Right cardiac atrium (tissue), 5 donors: ENCODE measurements at places on chromosomes 1 and 21. TPM values are rescaled to one million over a fixed set of nuclear protein-coding genes. Genes with fewer than 3 reads are reported as not detected.

The PCP4L1 gene
- 0.51 TPM for total RNA-seq

The TDRD5 gene
- total RNA-seq = not detected

The CHIT1 gene
- 0.32 TPM for total RNA-seq

The ABCB10 gene
- 12.1 TPM for total RNA-seq

The ARHGAP29 gene
- 30.7 TPM for total RNA-seq

The SPATA17 gene
- total RNA-seq = 0.62 TPM

The TPTE gene
- not detected for total RNA-seq

DNA sequence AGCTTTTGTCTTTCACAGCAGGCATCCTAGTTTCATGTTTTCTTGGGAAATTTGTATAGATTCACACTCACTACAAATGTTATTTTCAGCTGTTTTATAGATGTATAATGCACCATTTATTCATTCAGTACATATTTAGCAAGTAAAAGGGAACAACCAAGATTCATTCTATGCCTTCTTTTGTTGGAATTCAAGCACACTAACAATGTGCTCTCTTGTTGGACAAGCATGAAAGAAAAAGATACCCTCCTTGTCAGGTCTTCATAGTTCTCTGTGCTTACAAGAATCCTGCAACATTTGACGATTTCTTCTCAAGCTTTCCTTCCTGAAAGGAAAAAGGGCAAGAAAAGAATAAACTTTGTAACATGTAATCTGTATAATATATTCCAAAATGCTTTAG, 456.0 kb downstream of the USP25 start:
- no peak for DNase-seq

- no peak for DNase-seq
These were observed 267.4 kb downstream of the KCNH1 start for GRCh38 chr1:210866532-210866931.

- DNase-seq = no peak
These were observed 805.1 kb upstream of the ADAMTS5 start for GRCh38 chr21:27771938-27772483.

DNA sequence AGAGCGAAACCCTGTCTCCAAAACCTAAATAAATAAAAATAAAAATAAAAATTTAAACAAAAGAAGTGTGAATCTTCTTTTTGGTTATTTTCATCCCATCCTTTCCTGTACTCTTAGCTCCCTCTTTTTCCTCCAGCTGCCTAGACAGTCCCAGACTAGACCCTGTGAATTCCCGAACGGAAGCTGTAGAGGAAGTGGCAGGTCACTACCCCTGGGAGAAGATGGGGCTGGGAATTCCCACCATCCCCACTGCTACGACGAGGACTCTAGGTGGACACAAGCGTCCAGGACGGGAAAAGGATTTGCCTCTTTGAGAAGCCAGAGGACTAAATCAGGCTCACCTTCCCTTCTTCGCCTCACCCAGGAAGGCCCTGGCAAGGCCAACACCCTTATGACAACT, 12.6 kb downstream of the RHBDL2 start:
- no peak for DNase-seq

DNA sequence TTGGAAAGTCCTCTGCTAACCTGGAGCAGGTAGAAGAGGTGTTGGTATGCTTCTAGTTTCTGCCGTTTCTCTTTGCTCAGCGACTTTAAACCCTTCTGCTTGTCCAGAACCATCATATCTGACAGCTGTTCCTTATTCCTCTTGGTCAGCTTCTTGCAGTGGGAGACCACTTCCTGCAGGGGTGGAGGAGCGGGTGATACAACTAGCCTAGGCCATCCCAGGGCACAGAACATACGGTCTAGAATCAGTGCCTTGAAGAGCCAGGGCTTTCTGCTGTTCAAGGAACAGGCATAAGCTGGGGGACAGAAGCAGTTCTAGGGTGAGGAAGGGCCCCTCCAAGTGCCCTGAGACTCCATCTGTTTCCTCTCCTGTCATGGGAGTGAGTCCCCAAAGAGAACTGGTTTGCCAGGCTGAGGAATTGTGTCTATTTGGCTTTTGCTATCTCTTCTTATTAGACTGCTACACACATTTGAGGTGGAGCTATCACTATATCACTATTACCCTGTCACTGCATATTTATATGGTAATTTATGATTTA, 32.5 kb downstream of the IQGAP3 start:
- no peak for DNase-seq

DNA sequence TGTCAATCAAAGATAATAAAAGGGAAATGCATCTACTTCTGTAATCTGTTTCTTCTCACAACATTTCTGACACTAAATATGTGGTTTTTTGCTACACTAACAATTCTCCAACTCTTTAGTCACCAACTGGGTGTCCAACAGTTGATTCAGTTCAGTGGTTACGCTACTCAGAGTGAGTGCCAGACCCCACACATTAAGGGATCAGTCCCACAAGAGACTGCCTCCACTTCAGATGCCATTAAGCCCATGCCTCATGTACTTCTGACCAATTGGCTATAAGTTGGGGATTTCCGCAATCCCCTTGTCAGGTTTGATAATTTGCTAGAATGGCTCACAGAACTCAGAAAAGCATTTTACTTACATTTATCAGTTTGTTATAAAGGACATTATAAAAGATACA, 28.4 kb downstream of the RNF2 start:
- DNase-seq = no peak
